ENCODE measurements at places on chromosomes 5 and 9.
A peak's percentile ranks its signal among the peaks of the same experiment; 100 is the strongest.

- no peak for DNase-seq
These were observed 550.6 kb downstream of the CDH10 start for GRCh38 chr5:24094081-24094679.

- peak; percentile 67 for DNase-seq
These were observed 23.6 kb downstream of the PCDHGC5 start for GRCh38 chr5:141512390-141512910.

GRCh38 chr5:165627548-165628170 is 2122.2 kb downstream of the MAT2B start:
- DNase-seq, result no peak

DNA sequence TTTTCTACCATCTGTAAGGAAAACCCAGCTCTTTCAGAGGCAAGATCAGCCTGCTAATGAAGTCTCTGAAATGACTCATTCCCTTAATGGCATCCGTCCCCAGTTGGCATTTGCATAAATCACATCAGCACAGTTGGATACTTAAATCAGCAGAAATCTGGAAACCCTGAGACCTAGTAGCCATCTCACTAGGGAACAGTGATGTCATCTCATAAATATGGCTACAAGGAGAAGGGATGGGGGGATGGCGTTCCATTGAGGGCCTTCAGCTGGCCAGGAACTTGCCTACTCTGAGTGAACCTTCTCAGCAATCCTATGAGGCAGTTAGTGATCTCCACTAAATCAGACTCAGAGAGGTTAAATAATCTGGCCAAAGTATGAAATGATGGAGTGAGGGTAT is 81.8 kb downstream of the CMYA5 start:
- DNase-seq, result no peak

- DNase-seq, result no peak
These were observed 32.7 kb downstream of the GAPT start for GRCh38 chr5:58523956-58524355.

DNA sequence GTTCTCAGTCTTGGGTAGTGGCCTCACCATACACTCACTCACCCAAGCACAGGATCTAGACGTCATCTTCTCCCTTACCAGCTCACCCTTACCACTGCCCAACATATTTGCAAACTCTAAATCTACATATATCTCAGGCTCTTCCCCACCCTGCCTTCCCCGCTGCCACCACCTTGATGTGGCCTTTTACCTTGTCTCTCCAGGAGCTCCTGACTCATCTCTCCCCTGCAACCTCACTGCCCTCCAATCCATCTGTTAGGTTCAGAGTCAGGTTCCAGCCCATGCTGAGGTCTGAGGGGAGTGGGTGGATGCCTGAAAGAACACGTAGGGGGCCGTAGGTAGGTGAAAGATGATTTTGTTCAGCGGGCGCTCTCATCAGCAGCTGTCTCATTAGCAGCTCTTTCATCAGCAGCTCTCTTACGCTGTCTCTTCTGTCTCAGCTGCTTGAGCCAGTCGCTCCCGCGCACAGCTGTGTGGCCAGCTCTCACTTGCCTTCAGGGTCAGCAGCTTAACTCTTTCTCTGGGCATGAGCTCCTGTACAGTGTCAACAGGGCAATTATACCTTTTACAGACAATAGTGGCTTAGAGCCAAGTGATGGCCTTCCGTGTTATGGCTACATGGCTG is 23.1 kb upstream of the CKMT2 start:
- no peak for DNase-seq

DNA sequence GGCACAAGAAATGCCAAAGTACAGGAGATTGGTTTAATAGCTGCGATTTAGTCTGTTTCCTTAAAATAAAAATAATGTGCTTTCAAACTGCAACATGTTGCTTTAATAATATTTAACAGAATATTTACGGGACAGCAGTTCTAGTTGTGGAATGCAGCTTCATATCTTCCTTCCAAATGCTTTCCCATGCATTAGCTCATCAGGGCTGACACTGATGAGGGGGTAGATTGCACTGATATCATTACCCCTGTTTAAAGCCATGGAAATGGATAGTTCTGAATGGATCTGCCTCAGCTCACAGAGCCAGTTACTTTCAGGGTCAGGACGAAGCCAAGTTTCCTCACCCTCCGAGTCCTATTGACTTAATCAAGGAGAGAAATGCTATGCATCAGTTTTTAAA is 93.2 kb upstream of the OSMR start:
- no peak for DNase-seq

GRCh38 chr5:80745490-80745889 is 90.7 kb upstream of the DHFR start:
- no peak for DNase-seq

DNA sequence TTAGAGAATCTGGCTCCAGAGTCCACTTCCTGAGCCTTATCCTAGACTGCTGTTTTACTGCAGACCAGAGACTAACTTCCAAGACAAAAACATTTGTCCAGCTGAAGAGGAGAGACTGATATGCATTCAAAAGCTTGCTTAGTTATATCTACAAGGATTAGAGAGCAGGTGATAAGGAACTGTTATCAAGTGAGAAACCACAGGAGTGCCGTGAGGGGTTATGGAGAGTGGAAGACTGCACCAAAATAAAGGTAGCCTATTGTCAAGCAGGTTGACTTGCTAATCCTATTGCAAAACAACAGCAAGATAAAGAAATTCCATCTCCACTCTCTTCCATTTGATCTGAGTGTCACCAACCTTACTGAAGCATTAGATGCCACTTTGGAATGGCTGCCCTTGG is 139.1 kb downstream of the SCAMP1 start:
- no peak for DNase-seq

- no peak for DNase-seq
These were observed 397 bp upstream of the RECK start for GRCh38 chr9:36036253-36036779.

- no peak for DNase-seq
These were observed 20.5 kb downstream of the SLC1A1 start for GRCh38 chr9:4510546-4511322.

DNA sequence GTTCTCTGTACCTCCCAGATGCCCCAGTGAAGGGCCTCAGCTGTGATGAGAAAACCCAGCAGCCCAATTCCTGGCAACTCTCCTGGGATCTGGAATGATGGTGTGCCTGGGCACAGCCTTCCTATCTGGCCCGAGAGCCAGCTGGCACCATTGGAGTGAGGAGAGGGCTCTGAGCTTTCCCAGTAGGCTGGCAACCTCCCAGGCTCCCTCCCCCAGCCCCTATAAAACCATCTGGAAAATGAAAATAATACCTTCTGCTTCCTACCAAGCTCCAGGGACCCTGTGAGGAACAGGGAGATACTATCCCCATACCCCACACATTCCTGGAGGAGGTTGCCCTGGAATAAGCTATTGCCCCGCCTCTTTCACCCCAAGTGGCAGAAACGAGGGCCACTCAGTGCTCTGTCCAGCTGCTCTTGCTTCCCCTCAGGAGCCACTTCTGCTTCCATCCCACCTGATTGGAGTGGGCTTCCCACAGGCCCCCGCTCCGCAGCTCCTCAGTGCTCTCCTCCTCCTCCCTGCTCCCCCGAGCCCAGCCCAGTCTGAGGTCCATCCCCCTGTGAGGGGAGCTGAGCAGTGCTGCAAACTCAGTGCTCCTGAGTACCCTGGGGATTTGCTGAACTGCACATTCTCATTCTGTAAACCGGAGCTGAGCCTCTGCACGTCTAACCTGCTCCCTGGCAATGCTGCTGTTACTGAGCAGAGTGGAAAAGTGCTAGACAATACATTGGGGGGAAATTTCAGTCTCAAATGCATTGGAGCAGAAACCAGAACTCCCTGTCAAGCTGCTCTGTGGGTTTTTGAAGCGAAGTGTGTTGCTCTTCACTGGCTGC is 74.7 kb downstream of the THBS4 start:
- DNase-seq, result no peak

GRCh38 chr5:154444556-154445421 is 1.0 kb upstream of the SAP30L start:
- no peak for DNase-seq

DNA sequence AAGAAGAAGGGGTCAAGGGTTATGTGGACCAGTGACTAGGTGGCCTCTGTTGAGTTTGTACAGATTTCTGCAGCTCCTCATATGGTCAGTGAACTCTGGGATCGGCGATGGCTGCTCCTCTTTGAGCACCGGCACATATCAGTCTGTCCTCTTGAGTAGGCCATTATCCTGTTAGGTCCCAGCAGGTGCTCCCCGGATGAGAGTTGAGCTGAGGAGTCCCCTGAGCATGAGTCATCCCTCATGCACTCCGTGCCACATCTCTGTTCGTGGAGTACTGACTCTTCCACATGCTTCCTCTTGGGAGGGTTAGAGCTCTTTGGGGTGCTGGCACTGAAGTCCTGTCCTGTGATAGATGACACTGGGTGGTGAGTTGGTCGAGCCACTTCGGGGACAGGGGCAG is 143.7 kb downstream of the PTTG1 start:
- DNase-seq, result no peak

GRCh38 chr9:121718084-121718483 is 66.7 kb downstream of the DAB2IP start:
- DNase-seq, result no peak

DNA sequence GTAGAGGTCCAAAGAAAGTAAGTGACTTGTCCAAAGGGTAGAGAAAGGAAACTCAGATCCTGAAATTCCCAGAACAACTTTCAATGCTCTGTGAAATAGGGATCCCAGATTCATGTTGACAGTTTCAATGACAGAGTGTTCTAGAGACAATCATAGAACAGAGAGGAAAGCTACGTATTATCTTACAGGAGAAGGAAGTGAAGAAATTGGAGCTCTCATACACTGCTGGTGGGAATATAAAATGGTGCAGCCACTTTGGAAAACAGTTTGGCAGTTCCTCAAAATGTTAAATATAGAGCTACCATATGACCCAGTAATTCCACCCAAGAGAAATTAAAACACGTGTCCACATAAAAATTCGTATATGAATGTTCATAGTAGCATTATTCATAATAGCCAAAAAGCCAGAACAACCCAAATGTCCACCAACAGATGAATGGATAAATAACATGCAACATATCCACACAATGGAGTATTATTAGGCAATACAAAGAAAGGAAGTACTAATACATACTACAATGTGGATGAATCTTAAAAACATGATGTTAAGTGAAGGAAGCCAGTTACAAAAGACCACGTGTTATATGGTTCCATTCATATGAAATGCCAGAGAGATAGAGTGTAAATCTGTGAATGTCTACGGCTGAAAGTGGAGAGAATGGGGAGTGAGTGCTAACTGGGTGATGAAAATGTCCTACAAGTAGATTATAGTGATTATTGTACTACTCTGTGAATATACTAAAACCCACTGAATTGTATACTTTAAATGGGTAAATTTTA is 197.1 kb downstream of the NTRK2 start:
- DNase-seq, result no peak

DNA sequence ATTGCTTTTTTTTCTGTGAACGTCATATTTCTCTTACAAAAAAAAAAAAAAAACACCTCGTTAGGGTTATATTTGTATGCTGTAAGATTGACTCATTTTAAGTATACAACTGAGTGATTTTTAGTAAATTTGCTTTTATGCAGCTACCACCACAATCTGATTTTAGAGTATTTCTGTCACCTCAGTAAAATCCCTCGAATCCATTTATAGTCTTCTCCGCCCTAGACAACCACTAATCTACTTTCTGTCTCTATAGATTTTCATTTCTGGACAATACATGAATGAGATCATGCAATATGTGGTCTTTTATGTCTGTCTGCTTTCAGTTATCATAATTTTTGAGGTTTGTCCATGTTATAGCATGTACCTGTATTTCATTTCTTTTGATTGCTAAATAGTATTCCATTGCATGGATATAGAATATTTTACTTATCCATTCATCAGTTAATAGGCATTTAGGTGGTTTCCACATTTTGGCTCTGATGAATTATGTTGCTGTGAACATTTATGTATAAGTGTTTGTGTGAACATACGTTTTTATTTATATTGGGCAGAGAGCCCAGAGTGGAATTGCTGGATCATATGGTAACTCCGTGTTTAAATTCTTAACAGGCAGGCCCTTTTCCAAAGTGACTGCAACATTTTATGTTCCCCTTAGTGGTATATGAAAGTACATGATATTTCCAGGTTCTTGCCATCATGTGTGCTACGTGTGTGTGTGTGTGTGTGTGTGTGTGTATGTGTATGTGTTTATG is 171.4 kb downstream of the SGCD start:
- DNase-seq, result no peak

- DNase-seq, result no peak
These were observed 51.7 kb downstream of the PSMB7 start for GRCh38 chr9:124363326-124364096.

DNA sequence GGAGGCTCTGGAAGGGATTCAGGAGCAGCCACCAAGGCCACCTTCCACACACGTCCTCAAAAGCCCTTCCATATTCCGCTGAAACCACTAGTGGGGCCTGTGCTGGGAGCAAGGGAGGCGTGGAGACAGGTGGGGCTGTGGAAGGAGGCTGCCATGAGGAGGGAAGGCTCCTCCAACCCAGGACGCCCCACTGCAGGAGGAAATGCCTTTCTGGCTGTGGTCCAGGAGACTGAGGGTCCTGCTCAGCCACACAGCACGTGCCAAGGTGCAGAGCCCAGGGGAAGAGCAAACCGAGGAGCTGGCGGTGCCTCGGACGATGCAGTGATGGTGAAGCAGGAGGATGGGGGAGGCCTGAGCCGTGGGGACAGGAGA is 49.5 kb downstream of the ADAMTS2 start:
- no peak for DNase-seq

- peak; percentile 43 for DNase-seq
These were observed 55.4 kb upstream of the RPL26L1 start for GRCh38 chr5:172903790-172904189.

DNA sequence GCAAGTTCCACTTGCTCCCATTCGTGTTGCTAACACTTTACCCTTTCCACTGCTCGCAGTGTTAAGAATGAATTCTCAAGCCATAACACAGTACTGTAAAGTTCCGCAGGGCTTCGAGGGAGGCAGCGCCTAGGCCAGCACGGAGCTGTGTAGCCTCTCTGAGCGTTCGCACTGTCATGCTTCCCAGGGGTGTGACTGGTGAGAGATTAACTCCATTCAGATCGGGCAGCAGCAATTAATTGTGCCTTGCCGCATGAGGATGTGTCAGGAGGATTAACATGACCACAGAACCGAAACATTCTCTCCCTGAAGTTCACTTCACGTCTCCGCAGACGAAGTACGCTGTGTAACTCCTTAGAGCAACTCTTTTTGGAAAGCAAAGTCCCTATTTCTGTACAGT is 23.2 kb downstream of the ZBTB34 start:
- DNase-seq, result no peak

DNA sequence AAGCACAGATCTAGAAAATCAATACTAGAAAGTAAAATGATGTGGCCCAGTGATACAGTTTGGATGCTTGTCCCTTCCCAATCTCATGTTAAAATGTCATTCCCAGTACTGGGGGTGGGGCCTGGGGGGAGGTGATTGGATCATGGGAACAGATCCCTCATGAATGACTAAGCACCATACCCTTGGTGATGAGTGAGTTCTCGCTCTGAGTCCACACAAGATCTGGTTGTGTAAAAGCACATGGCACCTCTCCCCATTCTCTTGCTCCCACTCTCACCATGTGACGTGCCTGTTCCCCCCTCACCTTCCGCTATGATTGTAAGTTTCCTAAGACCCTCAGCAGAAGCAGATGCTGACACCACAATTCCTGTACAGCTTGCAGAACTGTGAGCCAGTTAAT is 234.2 kb upstream of the CDH6 start:
- DNase-seq, result no peak
